ENCODE measurements at places on chromosomes 3 and 15.

DNA sequence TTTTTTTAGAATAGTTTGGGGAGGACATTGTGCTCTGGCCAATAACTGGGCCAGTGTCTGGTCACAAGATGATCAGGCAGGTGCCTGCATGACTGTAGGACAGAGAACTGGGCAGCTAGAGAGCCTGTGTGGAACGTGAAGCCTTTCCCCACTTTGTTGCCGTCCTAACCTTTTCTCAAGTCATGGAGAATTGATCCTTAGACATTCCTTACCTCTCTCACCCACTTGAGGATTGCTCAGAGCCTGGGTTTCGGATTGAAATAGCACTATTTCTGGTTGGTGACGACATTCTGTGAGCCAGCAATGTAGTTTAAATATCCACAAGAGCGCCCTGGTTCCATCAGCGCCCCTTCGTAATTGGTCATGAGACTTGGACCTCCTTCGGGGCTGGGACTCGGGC is 138.4 kb downstream of the IGF1R start:
- DNase-seq = no peak

DNA sequence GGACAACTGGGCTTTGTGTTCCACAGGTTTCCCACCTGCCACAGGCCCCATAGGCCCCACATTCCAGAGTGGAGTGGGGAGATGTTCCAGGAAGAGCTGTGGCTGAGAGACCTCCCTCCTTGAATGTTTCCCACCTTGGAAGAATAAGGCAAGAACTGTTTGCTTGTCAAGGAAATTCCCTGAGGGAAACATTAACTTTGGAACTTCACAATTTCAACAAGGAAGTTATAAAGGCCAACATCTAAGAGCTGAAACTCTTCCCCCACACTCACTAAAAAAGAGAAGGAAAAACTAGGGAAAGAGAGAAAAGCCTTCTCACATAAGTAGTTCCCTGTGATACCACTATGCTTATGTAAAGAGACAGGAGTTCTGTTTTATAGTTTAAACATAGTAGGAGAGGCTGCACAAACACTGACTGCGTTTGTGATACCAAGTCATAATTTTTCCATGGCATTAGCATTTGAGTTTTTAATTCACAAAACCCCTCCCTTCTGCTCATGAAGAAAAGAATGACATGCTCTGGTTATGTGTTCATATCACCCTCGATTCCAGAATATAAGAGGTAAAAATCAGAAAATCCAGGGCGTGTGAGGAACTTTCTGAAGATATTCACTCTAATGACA is 39.8 kb upstream of the SPRED1 start:
- no peak for DNase-seq

- DNase-seq = no peak
These were observed 93.4 kb downstream of the FNDC3B start for GRCh38 chr3:172132721-172133311.

DNA sequence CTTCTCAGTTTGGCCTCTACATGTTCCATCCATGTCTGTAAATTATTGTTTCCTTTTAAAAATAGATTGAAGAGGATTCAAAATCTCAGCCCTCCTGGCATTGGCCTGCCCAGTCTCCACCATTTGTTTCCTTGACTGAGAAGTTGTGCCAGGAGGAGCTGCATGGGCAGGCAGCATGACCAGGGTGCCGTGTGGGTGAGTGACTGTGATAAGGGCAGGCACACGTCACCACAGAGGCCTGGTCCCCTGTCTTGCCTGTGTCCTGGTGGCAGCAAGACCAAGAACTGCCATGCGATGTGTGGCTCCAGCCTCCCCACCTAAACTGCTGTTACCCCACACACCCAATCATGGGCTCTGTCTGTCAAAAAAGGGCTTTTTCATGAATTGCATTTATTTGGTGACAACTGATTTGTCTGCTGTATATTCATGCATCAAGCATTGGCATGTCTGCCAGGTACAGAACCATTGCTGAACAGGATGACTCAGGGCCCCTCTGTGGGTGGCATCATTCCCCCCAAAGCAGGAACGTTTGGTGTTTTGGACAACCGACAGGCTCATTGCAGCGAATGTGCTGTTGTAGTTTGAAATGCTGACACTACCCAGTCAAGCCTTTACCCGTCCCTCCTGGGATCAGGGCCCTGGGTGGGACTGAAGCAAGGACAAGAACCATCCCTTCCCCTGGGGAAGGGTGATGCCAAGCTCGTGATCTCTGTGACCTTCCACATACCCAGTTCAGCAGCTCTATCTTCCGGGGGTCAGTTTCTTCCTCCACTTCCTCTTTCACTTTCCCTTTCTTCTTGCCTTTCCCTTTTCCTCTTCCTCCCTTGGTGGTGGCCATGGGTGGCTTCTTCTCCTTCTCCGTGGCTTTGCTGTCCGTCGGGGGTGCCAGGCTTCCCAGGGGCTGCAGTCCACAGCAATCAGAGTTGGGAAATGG is 51.6 kb downstream of the TRPM1 start:
- peak; percentile 19 for DNase-seq

DNA sequence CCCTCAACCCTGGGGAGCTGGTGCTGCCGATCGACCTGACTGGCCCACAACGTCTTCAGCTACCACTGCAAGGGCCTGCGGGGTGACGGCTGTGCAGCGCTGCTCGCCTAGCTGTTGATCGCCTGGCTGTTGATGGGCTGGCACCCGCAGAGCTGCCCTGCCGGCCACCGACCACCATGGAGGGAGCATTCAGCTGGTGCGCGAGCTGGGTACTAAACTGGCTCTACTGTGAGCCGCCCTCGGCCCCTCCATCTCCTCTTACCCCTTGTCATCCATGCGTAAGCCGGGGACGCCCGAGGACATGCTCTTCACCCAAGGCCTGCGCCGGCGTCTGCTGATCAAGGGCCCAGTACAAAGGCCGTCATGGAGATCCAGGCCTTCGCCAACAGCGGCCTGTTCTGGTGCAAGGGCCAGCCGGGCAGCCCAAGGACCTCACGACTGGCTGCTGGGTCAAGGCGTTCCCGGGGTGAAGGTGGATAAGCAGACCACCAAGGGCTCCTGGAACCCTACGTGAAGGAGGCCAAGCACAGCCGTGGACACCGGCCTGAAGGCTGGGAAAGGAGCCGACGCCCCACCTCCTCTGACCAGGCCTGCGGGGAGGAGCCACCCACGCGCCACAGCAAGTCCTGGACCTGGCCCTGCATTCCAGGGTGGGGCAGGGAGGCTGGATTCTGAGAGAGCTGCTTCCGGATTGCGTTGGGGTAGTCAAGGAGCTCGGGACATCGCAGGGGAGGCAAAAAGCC is 46.9 kb downstream of the SFMBT1 start:
- no peak for DNase-seq

GRCh38 chr3:72957297-72957696 is 39.3 kb upstream of the PPP4R2 start:
- DNase-seq = no peak

- DNase-seq = no peak
These were observed 210.4 kb downstream of the NECTIN3 start for GRCh38 chr3:111282024-111282423.

GRCh38 chr15:80031841-80032240 is 27.6 kb upstream of the ZFAND6 start:
- no peak for DNase-seq

GRCh38 chr15:58528188-58528870 is 96.5 kb downstream of the LIPC start:
- no peak for DNase-seq

DNA sequence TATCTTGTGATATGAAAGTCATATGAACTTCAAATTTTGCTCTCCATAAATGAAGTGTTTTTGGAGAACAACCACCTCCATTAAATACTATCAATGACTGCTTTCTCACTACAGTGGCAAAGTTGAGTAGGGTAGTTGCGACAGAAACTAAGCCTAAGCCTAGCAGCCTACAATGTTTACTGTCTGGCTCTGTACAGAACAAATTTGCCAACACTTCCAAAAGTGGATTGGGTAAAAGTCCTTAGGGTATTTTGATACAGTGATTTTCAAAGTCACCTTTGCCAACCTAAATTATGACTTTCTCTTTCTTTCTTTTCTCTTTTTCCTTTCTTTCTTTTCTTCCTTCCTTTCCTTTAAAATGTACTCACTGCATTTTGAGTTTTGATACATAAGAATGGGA is 142.6 kb downstream of the PLCL2 start:
- DNase-seq = no peak

DNA sequence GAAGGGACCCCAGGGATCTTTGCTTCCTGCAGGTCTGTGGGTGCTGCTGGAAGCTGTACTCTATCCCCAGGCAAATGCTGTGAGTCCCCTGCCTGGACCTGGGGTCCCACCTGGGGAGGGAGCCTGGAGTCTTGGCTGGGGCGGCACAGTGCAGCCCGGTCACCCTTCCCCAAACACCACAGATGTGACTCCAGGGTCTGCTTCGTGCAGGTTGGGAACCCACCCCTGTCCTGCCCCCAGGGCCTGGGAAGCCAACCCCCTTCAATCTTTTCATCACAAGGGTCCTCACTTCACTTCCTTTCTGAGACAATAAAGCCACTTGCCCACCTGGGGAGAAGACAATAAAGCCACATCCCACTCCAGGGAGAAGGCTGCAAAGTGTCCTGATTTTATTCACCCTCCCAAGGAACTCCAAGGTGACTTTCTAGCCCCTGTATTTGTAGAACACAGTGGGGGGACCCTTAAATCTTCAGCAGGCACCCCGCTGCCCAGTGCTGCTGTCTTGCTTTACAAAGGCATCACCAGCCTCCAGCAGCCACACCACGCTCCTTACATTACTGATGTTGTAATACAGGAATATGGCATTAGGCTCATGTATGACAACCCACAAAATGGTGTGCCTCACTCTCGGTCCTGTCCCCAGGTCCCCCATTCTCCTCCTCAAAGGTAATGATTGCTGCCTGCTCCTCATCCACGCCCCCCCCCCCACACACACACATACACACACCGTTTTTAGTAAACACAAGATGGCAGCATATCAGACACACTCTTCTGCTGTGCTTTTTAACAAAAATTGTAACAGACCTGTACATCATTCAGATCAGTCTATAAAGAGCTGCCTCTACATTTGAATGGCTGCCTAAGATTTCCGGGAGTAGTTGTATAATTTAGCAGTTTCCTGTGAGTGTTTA is 9.9 kb downstream of the C3orf22 start:
- DNase-seq = no peak

GRCh38 chr3:147415286-147415685 is 6.1 kb downstream of the ZIC1 start:
- no peak for DNase-seq

DNA sequence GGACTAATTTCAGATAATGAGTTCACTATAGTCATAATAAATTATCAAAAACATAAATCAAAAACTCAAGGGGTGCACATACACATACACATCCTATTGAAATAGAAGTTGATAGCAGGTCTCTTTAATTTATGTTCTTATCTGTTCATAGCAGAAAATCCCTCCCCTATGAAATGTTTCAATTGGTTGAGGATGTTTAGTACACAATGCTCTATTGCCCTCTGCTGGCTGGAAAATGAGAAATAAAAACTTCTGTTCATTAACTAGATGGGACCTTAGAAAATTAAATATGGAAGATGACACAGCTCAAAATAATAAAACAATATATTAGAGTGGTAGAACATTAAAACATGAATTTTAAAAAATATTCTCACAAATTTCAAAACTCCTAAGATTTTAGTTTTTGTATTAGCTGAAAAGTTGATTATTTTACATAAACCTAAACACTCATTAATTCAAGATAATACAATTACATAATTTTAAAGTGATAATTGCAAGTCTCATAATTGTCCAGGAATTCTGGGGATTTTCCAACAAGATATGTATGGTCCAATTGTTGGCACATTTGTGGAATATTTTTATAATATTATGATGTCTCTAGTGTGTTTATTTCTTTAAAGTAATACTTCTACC is 735.0 kb downstream of the ROBO1 start:
- DNase-seq = peak; percentile 49

DNA sequence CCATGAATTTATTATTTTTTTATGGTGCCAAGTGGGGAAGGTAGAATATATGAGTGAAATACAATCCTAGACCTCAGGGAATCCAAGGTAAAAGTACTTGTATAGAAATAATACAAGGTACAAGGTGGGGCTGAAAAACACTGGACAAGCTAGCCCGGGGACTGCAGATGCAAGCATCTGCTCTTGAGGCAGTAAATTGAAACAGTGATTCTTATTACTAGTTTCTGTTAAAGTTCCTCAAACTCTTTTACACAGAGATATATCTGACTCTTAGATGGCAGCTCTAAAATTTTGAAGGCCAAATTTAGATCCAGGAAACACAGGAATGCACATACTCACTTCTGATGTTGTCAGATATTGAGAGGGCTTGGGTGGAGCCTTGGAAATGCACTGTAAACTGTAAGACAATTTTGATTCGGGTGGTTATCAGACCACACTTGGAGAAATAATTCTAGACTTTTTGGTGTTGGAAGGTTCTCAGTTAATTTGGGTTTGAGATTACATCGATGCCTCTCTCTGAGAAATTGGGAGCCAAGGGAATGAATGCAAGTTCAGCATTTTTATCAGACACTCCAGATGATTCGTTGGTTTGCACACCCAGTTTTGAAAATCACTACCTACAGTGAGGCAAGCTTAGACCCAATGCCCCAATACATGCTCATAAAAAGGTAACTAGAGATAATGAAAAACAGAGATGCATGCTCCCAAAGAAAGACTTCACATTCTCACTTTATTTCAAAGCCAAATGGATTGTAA is 7.3 kb downstream of the TP63 start:
- no peak for DNase-seq

- DNase-seq = no peak
These were observed 288.9 kb downstream of the FAM43A start for GRCh38 chr3:194974468-194975135.

DNA sequence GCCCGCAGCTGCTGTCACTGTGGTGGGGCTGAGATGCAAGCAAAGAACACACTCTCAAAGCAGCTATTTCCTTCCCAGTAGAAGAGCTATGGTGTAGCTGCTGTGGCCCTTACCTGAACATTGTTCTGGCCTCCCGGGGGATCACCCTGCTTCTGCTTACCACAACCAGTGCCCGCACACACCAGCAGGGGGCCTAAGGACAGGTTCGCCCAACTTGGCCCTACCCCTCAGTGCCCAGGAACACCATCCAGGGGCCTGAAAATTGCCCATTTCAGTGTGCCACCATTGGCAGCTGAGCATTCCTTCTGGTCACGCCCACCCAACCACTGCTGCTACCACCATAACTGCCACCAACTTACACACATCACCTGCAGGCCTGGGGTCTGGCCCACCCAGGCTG is 113.0 kb downstream of the TP63 start:
- DNase-seq = no peak

GRCh38 chr3:188177721-188178120 is 23.8 kb downstream of the LPP start:
- DNase-seq = no peak

DNA sequence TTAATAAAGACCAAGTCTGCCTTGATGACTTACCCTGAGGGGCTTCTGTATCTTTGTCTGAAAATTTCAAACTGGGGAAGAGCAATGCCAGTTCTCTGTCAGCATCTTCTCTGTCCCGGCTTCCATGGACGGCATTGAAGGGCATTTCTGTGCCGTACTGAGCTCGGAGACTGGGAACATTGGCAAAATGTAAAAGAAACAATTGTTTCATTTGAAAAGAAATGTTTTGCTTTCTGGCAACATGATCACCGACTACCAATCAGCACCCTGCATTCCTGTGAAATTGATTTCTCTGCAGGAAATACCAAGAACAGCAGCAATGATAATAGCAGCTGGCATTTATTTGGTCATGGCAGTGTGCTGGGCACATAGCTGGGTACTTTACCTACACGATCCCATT is 26.2 kb downstream of the NME9 start:
- no peak for DNase-seq

- DNase-seq = no peak
These were observed 427.9 kb downstream of the WDR72 start for GRCh38 chr15:53331328-53332190.
